Cardiac atrium fibroblast (primary cell): ENCODE measurements at places on chromosomes 2 and 18. TPM values are rescaled to one million over a fixed set of nuclear protein-coding genes. Genes with fewer than 3 reads are reported as not detected.

Gene ADAM23
- 4.9 and 8.3 TPM in 2 replicates for total RNA-seq

Gene RNU2-63P
- not detected in 2 replicates for total RNA-seq

Gene BOLL
- total RNA-seq: not detected in 2 replicates

Gene LTBP1
- total RNA-seq: 105 and 127 TPM in 2 replicates

Gene HK2
- 36.5 and 50.1 TPM in 2 replicates for total RNA-seq

Gene IHH
- total RNA-seq: under 0.01 TPM in 1 of 2 replicates, not detected in the other

Gene RGPD8
- total RNA-seq: 3.6 and 8.1 TPM in 2 replicates

Gene ANKRD30BL
- total RNA-seq: not detected in 2 replicates

Gene RIT2
- total RNA-seq: not detected in 2 replicates

Gene ABCG8
- not detected in 2 replicates for total RNA-seq
